ENCODE measurements at places on chromosomes 1 and 21. TPM values are rescaled to one million over a fixed set of nuclear protein-coding genes. Genes with fewer than 3 reads are reported as not detected.

GRCh38 chr1:149997585-149998262, 12.8 kb downstream of the OTUD7B start:
- H3K27me3 ChIP-seq: no peaks in the 10 kb centered on the region
- peaks cover 12% of the 10 kb centered on the region for H3K36me3 ChIP-seq
- H3K4me1 ChIP-seq: peaks cover 65% of the 10 kb centered on the region
- no peak for DNase-seq
- no peak overlapping the region for H3K4me3 ChIP-seq
- peak overlapping the region; percentile 39 for H3K27ac ChIP-seq

- H3K4me3 ChIP-seq: no peak overlapping the region
- no peaks in the 10 kb centered on the region for H3K27me3 ChIP-seq
- no peaks in the 10 kb centered on the region for H3K36me3 ChIP-seq
- H3K27ac ChIP-seq: no peak overlapping the region
- no peak for DNase-seq
Observed at GRCh38 chr21:28356422-28356821, 636.3 kb downstream of the LTN1 start.

DNA sequence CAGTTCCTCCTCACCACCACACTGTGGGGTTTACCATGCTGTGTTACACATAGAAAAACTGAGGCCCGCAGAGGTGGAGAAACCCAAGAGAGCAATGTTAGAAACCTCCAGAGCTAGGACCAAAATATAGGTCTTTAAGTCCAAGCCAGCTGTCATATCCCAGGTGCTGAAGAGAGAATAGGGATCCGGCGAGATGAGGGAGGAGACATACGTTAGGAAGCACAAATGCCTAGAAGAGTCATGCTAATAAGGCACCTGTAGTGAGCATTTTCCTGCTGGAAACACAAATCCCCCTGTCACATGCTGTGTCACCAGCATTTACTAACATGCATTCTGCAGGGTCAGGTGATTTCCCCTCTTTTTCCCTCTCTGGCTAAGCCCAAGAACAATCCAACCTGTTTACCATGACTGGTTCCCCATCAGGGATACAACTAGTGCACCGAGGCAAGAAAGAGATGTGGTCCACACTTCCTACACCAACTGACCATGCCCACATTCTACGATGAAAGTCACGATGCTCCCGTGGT, 168.6 kb upstream of the CAMK1G start:
- no peak overlapping the region for H3K27ac ChIP-seq
- no peaks in the 10 kb centered on the region for H3K36me3 ChIP-seq
- no peaks in the 10 kb centered on the region for H3K27me3 ChIP-seq
- H3K4me1 ChIP-seq: peaks cover 6% of the 10 kb centered on the region
- no peak overlapping the region for H3K4me3 ChIP-seq

The C8A gene
- total RNA-seq: not detected

The TCHH gene
- not detected for total RNA-seq

The TNFAIP8L2 gene
- 8.3 TPM for total RNA-seq
